ENCODE measurements at places on chromosomes 3 and 15.
A peak's percentile ranks its signal among the peaks of the same experiment; 100 is the strongest.

DNA sequence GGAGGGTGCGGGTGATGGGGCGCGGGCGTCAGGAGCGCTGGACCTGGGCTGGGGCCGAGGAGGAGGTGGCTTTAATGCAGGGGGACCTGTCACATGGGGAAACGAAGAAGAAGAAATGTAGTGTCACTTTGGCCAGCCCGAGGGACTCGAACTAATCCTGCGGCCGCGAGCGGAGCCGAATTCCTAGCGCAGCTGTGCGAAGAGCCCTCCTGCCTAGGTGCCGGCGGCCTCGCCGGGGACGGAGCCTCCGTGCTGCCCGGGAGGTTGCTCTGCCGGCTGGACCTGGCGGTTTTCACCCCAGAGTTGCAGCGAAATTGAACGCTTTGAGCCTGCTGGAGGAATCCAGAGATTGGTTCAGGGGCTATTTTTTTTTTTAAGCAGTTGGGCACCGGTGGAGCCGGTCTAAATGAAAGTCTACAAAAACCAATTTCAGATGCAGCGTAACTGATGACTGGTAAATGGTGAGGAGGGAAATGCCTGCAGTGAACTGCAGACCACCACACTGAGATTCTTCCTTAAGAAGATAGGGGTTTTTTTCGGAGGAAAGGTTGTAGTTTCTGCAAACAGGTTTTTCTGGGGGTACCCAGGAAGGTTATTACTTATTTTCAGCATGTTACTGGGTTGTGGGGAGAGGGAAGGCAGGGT is 662 bp downstream of the TMEM108 start:
- peak; percentile 33 for DNase-seq

DNA sequence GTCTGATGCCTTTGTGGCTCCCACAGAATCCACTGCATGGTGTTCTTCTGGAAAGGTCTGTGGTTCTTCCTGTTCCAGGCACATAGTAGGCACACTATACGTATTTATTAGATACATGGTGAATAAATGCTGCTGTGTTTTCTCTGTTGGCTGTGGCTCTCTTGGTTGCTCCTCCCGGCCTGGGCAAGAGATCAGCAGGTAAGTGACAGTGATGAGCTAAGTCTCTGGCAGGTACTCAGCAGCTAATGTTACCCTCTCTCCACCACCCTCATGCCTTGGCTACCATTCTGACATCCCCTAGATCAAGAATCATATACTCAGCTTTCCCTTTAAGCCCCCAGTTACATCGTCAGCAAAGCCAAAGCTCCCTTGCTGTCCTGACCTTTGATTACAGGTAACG is 8.4 kb downstream of the SV2B start:
- no peak for DNase-seq

GRCh38 chr15:39721893-39722292 is 60.7 kb downstream of the FSIP1 start:
- no peak for DNase-seq

- DNase-seq: peak; percentile 94
These were observed 22.3 kb downstream of the IFT80 start for GRCh38 chr3:160376681-160377080.

DNA sequence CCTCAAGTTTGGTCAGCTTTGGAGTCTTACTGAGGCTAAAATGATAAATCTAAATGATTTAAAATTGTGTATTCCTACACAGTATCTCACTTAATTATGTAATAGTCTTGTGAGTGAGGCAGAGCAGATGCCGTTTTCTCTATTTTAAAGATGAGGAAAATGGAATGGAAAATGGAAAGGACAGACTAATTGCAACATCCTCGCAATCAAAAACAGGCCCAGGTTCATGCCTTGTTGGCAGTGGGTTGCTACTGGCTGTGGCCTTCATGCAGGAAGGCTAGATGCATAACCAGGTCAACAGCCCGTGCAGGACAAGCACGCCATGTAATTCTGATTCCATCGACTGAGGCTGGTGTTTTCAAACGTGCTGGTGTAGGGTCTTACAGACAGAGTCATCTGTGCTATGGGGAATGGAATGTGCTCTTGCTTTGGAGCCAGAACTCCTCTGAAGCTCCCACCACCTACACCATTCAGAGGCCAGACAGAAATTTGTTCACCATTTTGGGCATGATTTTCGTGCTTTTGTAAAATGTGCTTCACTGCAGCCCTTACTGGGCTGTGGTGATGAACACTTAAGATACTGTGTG is 37.9 kb downstream of the MLH1 start:
- DNase-seq: peak; percentile 38

DNA sequence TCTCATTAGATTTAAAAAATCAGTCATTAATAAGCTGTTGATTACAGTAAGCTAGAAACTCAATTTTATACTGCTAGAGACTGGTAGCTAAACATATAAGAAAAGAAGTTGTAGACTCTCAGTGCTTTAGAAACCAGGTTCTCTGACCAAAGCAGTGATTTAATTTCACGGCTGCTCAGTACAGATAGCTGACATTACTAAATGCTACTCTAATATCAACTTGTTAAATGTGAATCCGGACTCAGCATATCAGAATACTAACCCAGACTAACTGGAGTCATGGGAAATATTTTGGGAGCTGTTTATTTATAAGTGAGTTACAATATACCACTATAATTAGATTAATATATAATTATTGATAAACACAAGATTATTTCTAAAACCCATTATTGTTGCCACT is 80.4 kb downstream of the NEDD4 start:
- DNase-seq: no peak

DNA sequence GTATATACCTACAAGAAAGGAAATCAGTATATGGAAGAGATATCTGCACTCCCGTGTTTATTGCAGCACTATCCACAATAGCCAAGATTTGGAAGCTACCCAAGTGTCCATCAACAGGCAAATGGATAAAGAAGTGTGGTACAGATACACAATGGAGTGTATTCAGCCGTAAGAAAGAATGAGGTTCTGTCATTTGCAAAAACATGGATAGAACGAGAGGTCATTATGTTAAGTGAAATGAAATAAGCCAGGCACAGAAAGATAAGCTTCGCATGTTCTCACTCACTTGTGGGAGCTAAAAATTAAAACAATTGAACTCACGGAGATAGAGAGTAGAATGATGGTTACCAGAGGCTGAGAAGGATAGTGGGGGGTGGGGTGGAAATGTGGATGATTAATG is 53.1 kb downstream of the FAM81A start:
- no peak for DNase-seq

- peak; percentile 78 for DNase-seq
These were observed 74.6 kb downstream of the ZBTB20 start for GRCh38 chr3:115072265-115073021.
